ENCODE measurements at places on chromosomes 7 and 10.

DNA sequence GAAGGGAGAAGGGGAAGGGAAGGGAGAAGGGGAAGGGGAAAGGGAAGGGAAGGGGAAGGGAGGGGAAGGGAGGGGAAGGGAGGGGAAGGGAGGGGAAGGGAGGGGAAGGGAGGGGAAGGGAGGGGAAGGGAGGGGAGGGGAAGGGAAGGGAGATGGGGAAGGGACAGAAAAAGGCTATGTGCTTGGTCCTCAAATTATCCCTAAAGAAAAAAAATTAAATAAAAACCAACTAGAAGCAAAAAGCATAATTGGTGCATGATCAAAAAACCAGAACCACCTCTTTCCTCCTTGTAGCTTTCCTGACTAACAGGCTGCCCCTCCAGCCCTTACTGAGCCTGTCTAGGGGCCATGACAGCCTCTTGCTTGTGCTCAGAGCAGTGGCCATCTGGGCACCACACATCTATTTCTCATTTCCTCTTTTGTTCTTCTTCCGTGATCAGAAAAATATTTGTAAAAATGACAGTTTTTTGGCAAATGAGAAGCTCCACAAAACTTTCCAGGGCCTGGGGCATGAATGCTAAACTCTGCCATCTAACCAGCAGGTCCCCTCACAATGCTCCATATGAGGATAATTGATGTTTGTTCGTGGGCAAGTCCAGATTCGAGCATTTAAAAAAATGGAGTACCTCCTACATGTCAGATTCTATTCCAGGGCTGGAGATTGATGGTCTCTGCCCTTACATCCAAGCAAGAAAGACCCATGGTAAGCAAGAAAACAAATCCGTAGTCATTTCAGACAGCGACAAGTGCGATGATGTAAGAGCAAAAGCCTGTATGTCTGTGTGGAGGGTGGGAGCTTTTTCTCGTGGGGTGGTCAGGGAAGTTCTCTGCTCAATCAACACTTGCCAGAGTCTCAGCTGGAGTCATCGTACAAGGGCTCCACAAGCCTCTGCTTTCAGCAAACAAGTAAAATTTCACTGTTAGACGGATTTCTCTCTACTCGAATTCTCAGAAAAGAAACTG is 320.9 kb downstream of the WDR11 start:
- DNase-seq = no peak

DNA sequence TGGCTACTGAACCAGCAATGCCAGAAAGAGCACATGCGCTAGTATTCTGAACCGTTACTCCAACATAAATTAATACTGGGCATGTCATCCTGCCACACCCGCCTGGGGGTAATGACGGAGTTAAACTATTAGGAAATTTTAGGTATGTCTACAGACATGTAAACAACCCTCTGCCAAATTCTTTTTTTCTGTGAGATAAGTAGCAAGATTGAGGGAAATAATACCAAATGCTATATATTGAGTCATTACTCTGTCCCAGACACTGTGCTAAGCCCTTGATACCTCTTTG is 7.4 kb downstream of the LSMEM1 start:
- no peak for DNase-seq

DNA sequence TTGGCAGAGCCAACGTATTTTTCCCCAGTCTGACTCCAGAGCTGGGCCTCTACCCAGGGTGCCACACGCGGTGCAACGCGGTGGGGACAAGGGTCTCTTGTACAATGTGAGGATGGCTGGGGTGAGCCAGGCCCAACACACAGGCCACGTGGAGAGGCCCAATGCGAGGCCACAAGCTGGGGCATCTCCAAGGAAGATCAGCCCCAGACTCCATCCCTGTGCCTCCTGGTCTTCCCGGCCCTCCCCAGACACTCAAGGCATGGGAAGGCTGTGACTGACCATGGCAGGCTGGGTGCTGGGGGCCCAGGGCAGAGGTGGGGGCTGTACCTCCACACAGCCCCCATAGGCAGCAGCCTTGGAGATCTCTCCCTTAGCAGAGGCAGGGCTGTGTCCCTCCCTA is 135.3 kb upstream of the FAM20C start:
- DNase-seq = no peak

DNA sequence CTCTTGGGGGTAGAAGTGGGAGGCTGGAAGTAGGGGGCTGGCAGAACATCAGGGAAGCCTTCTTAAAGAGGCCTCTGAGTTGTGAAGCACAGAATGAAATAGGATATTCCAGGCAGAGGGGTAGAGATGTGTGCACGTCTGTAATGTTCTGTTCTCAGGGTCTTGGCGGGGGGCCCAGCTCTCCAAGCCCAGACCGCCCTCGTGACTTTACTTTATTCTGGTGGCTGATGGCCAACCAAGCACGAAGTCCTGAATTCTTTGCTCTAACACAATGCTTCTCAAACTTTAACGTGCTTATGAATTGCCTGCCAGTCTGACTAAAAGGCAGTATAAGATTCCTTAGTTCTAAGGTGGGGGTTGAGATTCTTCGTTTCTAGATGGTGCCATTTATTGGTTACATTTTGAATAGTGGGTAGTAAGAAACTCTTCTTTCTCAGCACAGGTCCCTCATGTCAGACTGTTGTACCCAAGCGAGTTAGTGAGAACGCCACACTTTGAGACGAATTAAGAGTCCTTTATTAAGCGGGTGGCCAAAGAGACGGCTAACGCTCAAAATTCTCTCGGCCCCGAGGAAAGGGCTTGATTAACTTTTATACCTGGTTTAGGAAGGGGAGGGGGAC is 8.2 kb downstream of the PRXL2A start:
- peak; percentile 79 for DNase-seq

GRCh38 chr10:1567742-1568495 is 169.4 kb downstream of the ADARB2 start:
- no peak for DNase-seq

- DNase-seq = no peak
These were observed 76.2 kb upstream of the SLC25A13 start for GRCh38 chr7:96397936-96398598.

GRCh38 chr7:94352887-94353286 is 41.8 kb upstream of the COL1A2 start:
- DNase-seq = no peak

- DNase-seq = no peak
These were observed 12.8 kb upstream of the ADD3 start for GRCh38 chr10:109994711-109995577.

Data from retinal pigment epithelial cell (primary cell).